Stimulated activated CD8-positive, alpha-beta memory T cell treated with anti-CD3 and anti-CD28 coated beads, Interleukin-7, amount 100 ng/mL, for 1 hour (primary cell): ENCODE measurements at places on chromosomes 11 and 22.

- no peak for DNase-seq
These were observed 41.3 kb downstream of the TNKS1BP1 start for GRCh38 chr11:57283231-57283990.

DNA sequence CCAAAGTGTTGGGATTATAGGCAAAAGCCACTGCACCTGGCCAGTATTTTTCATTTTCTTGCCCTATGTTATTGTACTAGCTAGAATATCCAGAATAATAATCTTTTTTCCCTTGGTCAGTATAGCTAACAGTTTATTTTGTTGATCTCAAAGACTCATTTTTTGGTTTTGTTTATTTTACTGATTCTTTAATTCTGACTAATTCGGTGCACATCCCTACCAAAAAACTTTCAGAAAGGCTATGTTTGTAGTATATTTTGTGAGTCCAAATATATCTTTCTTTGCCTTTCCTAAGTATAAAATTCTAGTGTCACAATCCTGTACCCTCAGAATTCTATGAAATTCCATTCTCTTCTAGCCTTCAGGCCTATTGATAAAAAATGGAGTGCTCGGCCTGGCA lies 84.3 kb downstream of the PHF21A start:
- no peak for DNase-seq

DNA sequence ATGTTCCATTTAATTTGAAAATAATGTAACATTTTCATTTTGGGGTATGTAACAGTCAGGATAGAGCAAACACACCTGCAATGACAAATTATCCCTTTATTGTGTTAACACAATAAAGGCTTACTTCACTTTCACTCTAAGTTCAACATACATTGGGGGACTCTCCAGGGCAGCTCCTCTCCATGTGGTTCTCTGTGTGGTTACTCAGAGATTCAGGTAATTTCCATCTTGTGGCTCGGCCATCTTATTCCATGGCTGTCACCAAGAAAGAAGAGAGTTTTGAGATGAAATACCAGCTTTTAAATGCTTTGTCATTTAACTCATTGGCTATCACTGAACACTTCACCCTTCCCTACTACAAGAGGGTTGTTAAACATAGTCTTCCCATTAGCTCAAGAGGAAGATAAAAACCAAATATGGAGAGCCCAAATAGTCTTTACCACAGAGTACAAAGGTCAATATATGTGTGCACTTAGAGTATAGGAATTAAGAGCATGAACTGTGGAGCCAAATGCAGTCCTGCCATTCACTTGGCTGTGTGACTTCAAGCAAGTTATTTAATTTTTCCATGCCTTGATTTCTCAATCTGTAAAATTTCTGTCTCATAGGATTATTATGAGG lies 10.6 kb upstream of the TPH1 start:
- no peak for DNase-seq

- DNase-seq = no peak
These were observed 40.2 kb upstream of the CFAP300 start for GRCh38 chr11:102006835-102007566.

DNA sequence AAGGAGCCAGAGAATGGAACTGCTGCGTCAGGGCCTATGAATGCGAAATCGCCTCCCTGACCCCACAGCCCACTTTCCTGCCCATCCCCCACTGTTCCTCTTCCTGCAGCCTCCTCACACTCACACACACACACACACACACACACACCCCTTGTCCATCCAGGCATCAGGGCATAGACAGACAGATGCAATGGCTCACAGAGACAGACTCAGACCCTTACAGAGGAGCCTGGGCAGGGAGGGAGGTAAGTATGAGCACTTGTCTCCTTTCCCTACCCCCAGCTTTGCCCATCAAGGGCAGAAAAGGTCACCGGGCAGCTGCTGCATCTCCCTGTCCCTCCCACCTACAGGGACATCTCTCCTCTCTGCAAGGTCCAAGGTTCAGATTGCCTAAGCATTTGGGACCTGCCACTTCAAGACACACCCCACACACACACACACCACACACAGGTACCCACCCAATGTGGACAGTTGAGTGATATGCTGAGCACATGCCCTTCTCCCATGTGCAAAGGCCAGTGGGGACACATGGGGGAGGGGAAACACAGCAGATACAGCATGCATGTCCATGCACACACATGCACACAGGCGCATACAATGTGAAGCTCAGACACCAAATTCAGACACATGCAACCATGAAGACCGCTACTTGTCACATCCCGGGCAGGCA lies 2.0 kb upstream of the NRXN2 start:
- no peak for DNase-seq

DNA sequence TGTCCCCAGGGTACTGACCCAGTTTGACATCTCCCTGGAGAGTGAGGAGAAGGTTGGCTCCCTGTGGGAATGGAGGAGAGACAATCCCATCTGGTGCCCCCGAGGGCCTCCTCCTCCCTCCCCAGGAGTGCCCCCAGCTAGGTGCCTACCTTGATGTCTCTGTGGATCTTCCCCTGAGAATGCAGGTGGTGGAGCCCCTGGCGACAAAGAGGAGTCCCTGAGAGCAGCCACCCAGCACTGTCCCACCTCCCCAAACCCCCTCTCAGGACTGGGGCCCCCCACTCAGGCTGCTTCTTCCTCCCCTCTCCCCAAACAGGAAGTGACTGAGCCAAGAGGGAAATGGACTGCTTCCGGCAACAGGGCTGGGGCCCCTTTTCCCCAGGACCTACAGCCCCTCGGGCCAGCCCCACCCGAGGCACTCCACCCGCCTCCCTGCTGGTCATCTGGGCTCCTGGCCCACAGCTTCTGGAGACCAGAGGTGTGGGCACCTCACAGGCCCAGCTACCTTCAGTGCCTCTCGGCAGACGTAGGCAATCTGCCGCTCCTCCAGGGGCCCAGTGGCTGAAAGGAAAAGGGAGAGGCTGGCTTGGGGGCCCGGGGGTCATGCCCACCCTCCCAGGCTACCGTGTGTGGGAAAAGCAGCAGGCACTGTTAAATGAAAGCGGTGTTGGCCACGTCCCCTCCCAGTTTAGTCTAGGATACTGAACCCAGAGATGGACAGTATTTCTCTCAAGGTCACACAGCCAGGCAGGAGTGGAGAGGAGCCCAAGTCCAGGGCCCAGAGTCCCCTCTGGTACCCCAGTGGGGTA lies 1.2 kb downstream of the MAP4K2 start:
- no peak for DNase-seq

DNA sequence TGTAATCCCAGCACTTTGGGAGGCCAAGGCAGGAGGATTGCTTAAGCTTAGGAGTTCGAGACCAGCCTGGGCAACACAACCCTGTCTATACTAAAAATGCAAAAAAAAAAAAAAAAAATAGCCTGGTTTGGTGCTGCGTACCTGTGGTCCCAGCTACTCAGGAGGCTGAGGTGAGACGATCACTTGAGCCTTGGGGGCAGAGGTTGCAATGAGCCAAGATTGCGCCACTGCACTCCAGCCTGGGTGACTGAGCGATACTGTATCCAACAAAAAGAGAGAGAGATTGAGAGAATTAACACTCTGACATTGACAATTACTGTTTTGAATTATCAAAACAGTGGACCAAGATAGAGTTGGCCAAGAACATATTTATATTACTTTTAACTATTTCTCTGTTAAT lies 53.7 kb downstream of the SIK2 start:
- DNase-seq = no peak

- no peak for DNase-seq
These were observed 15.1 kb downstream of the CTNND1 start for GRCh38 chr11:57776577-57777210.

GRCh38 chr11:83124636-83125424 lies 32.1 kb upstream of the PCF11 start:
- DNase-seq = no peak

DNA sequence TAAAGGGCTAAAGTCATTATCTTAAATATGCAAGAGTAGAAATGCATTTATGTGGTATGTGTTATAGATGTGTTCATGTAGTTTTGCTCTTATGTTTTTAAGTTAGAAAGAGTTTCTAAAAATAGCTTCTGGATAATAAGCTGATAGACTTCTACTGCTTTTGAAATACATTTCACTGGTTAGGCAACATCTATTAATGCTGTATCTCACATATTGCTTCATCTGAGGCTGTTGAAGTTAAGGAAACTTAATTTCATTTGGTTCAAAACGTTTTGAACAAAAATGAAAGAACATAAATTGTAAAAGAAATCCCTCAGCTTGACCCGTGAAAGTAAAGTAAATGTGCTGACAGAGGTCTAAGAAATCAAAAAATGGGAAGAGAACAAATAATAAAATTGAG lies 164.0 kb upstream of the CTSC start:
- DNase-seq = no peak

- peak; percentile 78 for DNase-seq
These were observed 12.7 kb upstream of the CYP2R1 start for GRCh38 chr11:14904745-14905103.

- no peak for DNase-seq
These were observed 612.8 kb downstream of the INSC start for GRCh38 chr11:15727520-15727914.

DNA sequence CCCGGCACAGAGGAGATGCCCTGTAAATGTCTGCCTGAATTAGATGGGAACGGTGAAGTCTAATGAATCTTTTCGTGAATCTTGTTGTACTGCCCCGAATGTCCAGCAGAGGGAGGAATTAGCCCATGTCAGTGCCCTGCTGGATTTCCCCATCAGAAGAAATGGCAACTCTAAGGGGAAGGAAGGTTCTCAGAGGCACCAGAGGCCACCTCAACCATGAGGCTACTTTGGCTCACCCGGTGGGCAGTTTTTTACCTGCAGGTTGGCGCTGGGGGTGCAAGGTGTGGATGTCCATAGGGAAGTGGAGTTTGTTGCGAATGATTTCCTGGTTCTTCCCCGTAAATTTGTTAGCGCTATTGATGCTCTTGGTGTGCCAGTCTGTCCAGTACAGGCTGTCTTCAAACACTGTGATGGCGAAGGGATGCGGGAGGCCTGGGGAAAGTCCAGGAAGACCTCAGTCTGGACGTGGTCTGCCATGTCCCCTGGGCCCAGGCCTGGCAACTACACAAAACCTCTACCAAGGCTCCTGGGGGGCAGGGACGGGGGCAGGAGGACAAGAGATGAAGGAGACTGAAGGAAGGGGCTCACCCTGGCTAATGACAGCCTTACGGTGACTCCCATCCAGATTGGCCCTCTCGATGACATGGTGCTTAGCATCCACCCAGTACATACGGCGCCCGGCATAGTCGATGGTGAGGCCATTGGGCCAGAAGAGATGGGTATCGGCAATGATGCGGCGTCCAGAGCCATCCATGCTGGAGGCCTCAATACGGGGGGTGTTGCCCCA lies 28.5 kb downstream of the LRP4 start:
- DNase-seq = peak; percentile 64

DNA sequence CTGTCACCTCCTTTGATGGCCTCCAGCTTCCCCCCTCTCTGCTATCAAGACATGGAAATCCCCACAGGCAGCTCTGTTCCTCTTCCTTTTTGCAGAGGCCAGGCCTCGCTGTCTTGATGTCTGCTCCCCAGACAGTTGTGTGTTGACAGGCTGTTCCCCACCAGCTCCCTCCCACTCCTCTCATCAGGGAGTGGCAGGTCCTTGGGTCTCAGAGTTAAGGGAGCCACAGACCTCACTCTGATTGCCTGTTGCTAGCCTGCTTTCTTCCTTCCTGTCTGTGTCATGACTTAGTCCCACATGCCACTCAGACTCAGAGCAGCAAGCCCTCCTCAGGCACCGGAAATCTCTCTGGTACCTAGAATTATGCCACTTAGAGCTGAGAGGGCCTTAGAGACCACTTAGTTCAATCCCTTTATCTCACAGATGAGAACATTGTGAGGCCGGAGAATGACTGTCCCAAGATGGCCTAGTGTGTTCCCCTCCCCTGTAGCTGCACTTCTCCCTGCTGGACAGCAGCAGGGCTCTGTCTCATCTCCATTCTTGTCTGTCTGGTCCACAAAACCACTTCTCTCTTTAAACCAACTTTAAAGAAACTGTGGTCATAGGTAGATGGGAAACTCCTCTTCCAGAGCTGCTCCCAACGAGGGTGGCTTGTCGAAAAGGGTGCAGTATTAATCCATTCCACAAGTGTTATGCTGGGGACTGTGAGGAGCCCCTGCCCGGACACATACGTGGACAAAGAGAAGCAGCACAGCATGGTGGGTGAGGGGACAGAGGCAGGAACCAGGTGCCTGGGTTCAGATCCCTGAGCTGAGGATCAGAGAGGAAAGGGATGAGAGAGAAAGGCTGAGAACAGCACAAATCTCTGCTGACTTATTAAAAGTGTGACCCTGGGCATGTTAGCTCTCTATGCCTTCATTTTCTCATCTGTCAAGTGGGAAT lies 4.2 kb downstream of the AMPD3 start:
- DNase-seq = no peak

DNA sequence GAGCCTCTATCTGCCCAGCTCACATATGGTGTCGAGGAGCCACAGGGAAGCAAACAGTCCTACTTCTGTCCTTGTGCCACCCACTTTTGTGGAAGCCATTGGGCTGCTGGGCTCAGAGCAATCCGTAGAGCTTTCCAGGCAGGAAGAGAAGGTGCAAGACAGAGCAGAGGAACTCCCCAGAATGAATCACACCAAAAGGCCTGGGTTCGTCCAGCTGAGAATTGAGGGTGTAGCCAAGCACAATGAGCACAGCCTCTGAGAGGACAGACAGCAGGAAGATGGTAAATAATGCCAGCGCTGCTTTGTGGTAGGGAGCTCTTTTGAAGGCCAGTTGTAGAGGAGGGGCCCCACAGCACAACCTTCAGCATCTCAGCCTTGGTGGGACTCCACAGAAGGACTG lies 237.8 kb downstream of the GRIK4 start:
- DNase-seq = no peak

DNA sequence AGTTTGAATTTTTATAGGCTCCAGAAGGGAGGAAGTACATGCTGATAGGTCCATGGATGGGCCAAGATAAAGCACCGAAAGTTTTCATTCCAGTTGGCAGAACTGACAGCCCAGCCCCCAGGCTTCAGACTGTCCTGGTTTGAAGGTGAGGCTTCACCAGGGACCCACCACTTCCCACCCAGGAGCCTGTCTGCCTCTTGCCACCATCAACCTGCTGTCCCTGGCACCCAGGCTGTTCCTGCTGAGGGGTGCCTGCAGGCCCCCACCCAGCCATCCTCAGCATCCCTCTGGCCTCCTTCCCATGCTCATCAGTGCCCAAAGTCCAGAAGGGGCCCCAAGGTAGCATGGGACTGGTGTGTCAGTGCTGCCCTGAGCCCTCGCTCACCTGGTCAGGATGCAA lies 463.9 kb downstream of the NELL1 start:
- DNase-seq = no peak

GRCh38 chr11:133659538-133660201 lies 127.4 kb upstream of the OPCML start:
- DNase-seq = no peak

GRCh38 chr11:36160091-36160490 lies 129.1 kb downstream of the COMMD9 start:
- DNase-seq = no peak

- DNase-seq = no peak
These were observed 5.9 kb upstream of the MARK2 start for GRCh38 chr11:63833048-63833447.

DNA sequence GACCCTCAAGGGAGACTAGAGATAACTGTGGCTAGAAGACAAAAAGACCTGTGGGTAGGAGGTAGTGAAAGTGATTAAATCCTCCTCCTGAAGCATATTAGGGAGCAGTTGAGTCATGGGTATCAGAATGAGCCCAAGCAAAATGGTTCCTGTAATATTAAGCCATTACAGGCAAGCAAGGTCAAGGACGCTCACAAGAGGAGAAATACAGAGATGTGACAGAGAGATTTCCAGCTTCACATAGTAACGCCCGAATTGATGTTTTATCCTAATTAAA lies 77.7 kb downstream of the FAM76B start:
- DNase-seq = no peak
